Effector memory CD4-positive, alpha-beta T cell (primary cell): ENCODE measurements at places on chromosomes 3 and 15.

GRCh38 chr3:197711973-197712707, 24.6 kb downstream of the RUBCN start:
- peak; percentile 75 for DNase-seq

DNA sequence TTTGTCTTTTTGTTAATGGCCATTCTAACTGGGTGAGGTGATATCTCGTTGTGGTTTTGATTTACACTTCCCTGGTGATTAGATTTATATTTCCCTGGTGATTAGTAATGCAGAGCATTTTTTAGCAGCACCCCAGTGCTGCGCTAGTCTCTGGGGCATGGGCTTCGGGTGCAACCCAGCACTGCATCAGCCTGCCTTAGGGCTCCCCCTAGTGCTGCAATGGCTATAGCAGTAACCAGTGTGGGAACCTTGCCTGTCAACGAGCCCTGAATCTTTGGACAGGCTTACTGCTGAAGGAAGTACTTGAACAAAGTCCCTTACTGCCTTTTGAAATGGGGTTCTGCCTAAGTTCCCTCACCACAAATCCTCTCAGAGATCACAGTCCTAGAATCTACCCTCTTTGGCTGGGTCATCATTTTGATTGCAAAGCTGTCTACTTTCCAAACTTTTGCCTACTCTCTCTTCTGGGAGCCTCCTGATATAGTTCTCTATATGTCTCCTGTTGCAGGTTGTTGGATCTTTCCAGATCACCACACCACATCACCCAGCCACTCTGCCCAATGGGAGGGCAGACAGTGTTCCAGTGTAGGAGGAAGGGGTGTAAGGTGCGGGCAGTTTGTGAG, 79.2 kb upstream of the CCNL1 start:
- peak; percentile 47 for DNase-seq

DNA sequence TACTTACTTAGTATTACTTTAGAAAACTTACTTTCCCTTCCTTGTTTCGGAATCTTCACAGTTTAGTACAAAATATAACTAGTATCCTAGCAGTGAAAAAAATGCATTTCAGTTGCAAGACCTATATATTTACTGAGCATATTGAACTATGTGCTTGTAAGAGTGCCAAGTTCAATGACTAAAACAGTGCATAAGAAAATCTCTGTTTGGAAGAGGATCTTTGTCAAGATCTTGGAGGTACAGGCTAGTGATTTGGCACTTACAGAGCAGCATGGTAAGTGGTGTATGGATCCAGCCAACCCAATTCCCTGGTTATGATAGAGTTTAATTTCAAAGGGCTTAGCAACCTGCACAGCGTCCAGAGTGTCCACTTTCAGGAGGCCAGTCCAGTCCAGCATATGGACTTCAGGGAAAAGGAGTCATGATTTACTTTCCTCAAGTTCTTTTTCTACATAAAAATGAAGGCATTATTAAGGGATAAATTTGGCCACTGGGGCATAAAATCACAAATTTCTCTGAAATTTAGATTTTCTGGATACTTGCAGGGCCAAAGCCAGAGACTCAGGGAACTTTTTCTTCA, 625.8 kb upstream of the BCHE start:
- no peak for DNase-seq

DNA sequence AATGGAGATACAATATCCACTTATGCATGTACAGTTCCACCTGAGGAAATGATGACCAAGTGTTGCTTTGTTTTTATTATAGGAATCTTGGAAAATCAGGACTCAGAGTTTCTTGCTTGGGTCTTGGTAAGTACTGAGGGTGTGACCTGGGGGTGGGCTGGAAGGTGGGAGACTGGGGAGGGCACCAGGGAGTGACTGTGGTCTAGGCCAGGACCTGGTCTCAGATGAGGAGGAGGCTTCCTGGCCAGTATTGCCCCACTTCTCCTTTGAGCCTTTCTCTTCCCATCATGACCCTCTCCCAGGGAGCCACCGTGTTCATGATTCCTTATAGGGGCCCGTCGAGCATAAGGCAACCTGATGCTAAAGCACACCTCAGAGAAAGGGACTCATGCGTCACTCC, 133.4 kb downstream of the SSR3 start:
- no peak for DNase-seq

- no peak for DNase-seq
Observed at GRCh38 chr3:123290107-123290930, 88.6 kb downstream of the SEC22A start.

GRCh38 chr3:197298945-197299854, 788 bp upstream of the DLG1 start:
- peak; percentile 6 for DNase-seq
